ENCODE measurements at places on chromosomes 2 and 18.

DNA sequence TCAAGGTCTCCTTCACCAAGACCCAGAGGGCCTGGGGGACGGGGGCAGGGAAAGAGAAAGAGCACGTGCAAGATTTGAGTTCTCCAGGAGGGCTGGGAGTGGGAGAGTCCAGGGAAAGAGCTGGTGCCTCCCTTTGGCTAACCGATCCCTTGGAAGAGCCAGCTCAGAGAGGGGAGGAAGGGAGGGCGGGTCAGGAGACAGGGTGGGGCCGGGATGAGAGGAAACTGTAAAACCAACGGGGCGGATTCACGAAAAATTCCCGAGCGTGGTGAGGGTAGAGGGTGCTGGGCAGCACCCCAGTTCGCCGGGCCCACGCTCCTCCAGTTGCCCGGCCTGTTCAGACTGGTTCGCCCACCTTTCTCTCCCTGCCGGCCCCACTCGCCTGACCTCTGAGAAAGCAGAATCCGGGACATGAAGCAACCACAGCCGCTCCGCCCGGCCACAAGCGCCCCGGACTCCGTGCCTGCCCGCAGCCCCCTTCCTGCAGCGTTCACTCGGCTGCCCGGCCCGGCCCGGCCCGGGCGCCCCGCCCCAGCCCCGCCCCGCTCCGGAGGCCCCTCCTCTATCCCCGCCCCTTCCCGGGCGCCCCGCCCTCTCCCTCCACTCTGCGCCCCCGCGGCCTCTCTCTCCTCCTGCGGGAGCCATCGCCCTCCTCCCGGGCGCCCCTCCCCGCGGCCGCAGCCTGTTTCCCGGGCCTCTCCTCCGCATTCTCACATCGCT, 230.9 kb upstream of the SMAD2 start:
- DNase-seq = peak; percentile 45

GRCh38 chr2:127175041-127175721, 44.9 kb downstream of the CYP27C1 start:
- DNase-seq = no peak

GRCh38 chr2:227164763-227165291, 403 bp downstream of the COL4A3 start:
- DNase-seq = no peak

DNA sequence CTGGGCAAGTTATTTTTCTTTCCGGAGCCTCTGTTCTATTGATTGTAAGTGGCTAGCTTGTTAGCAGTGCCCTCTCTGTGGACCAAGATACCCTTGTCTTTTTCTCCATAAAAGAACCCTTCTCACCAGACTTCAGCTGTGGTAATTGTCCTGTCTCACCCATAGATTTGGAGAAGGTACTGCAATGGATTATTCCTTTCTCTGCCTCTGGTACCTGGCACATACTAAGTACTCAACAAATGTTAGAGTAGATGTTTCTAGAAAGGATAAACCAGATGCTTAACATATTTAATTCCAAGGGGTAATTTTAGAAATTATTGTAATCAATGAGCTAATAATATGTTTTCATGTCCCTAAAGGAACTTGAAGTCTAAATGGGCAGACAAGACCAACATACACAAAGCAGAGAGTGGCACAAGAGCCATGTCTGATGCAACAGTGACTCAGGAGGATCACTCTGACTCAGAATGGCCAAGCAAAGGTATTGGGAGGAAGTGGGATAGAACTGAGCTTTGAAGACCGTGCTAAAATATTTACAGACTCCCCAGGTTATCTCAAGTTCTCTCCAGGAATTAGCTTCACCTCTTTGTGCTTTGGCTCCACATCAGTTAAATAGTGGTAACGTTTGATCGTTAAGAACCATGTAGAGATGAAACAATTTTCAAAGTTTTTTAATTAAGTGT, 129.7 kb upstream of the OSR1 start:
- DNase-seq = no peak

- DNase-seq = no peak
Measured at GRCh38 chr2:156526950-156527636, 90.9 kb downstream of the GPD2 start.

- DNase-seq = no peak
Measured at GRCh38 chr2:233764264-233764663, 4.2 kb downstream of the UGT1A1 start.

DNA sequence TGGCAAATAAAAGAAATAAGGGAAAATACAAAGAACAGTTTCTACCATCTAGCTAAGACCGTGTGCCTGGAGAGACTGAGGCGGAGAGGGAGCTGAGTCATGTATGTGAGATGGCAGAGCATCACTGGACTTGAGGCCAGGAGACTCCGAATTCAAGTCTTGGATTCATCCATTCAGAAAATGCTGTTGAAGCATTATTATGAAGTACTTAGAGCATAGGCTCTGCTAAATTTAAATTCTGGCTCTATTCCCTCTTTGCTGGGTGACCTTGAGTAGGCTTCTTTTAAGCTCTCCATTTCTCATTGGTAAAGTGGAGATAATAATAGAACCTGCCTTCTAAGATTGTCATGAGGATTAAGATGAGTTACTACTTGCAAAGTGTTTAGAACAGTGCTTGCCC, 34.7 kb downstream of the NPHP1 start:
- no peak for DNase-seq

- no peak for DNase-seq
Measured at GRCh38 chr2:8653485-8653884, 28.4 kb upstream of the ID2 start.

DNA sequence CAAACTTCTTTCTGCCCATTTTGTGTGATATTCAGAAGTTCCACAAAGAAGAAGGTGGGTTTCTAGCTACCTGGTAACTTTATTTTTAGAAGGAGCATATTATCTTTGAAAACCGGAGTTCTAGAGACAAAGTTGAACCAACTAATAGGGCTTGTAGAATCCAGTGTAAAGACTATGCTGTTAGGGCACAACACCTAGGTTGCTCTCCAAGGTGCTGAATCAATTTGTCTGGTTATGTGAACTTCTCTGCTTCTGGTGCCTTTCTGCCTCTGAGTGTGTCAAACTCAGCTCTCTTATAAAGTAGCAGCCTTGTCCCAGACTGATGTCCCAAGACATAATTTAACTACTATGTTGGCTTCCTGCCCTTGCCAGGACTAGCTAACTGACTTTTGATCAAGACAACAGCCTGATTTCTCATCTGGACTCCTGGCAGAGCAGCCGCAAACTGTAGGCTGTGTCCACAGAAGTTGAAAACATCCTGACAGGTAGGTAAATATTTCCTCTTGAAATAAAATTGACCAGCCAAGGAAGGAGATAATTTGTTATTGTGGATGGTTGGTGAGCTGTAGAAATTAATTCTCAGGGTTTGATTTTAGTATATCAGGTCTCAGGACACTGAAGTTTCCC, 119.4 kb downstream of the CYRIA start:
- no peak for DNase-seq

DNA sequence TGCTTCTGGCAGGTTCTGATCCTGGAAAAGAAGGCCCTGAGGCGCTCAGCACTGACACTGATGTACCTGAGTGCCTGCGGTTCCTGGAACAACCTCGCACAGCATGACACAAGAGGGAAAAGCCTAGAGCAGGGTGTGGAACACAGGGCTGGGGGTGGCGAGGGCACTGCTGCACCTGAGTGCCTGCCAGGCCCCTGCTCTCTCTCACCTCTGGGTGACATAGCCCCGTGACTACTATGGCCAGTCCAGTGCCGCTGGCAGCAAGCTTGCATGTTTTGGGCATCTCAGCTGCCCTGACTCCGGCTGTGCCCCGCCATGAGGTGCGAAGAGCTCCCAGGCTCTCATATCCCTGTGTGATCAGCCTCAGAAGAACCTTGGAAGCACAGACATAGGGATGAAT, 825.2 kb upstream of the SALL3 start:
- DNase-seq = no peak

- no peak for DNase-seq
Measured at GRCh38 chr2:129484999-129485897, 494.2 kb upstream of the RAB6C start.

DNA sequence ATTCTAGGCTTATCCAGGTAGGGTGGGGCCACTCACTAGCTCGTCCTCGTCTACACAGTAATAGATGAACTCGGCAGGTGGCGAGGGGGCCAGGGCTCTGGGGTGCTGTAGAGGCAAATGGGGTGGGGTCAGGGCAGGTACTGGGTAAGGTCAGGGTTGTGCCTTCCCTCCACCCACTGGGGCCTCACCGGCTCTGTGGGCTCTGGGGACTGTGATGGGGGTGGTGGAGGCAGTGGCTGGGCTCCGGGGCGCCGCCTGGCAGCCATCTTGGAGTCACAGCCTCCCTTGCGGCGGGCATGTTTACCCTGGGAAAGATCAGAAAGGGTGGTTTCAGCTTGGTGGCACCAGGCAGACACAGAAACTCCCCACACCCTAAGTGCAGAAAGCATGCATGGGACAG, 6.4 kb downstream of the MBD1 start:
- DNase-seq = no peak

GRCh38 chr2:64840426-64840881, 148.7 kb upstream of the SLC1A4 start:
- no peak for DNase-seq

DNA sequence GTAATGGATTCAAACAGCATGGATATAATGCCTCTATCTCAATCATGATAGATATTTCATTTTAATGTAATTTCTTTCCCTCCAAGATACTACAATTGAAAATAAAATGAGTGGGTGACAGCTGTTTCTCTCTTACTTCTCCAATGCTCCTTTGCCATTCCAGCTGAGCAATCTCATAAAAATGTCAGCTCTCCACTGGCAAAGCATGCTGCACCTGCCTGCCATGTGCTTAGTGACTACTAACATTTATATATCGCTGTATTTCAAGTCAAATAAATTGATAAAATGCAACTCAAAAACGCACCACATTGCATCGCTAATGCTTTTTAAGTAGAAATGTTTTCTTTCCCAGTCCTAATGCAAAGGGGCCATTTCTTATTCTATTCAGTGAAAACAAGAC, 1093.9 kb downstream of the CBLN2 start:
- no peak for DNase-seq

DNA sequence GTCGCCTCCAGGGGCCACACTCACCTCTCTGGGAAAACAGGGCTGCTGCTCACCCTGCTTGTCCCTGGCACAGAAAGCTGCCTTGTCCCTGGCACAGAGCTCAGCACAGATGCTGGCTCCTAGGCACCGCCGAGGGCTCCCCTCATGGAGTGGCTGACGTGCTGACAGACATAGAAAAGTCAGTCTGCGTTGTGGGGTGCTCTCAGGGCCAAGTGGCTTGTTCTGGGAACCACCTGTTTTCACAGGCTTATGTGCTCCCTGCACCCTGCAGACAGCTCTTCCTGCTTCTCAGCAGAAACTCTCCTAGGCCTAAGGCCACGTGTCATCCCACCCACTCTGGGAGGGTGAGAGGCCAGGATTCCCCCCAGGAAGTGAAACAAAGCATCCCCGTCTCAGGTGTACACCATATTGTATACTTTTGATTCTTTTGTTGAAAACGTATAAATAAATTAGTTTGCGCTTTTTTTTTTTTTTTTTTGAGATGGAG, 84.7 kb upstream of the TMEM200C start:
- no peak for DNase-seq

- DNase-seq = no peak
Measured at GRCh38 chr2:227849906-227850305, 21.5 kb upstream of the DAW1 start.

GRCh38 chr2:52404866-52405265, 1362.7 kb upstream of the CHAC2 start:
- DNase-seq = no peak

DNA sequence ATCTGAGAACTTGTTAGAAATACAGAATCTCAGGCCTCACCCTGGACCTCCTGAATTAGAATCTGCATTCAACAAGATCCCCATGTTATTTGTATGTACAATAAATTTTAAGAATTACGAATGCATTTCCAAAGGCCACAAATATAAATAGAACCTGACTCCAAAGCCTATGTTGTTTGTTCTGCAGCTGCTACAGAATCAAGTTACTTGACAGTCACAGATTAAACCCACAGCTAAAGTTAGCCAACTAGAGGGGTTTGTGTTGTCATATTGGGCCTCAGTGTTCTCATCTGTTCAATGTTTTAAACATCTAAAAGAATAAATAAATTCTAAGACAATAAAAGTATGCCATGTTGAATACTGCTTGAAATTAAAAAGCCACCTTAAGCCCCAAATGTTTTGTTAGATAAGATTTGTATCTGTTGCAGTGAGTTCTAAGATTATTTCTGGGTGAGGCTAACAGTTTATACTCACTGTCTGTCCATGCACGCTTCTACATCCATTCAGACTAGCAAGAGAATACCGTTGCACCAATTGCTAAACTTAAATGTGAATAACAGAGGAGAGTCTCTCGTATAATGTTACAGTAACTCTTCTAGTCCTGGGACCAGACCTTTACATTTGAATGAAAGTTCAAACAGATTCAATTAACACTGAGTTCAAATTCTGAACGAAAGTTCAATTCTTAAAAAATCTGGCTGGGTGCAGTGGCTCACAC, 200.4 kb downstream of the MEMO1 start:
- DNase-seq = no peak

DNA sequence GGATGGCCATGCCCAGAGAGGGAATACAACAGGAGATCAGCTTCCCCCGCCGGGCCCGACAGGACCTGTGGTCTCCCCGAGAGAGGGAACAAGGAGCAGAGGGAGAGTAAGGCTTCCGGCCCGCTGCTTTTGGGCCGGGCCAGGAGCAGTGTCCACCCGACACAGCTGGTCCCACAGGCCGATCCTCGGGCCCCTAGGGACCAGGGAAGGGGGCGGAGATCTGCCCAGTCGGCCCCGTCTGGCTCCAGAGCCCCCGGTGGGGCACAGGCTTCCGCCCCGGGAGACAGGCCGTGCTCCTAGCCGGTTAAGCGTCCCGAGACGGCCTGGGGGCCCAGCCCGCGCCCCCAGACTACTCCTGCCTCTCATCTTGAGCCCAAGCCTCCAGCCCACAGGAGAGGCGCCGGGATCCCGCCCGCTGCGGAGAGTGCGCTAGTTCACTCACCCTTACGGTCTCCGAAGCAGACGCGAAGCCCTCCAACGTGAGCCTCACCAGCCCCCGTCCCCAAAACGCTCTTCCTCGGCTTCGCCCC, at the start of gene MCFD2:
Gene MCFD2, minus strand, starts transcription at position 526 of the 530 bp plus-strand sequence. CDS start 6,635 bp downstream, outside the sequence.
- no peak for DNase-seq

DNA sequence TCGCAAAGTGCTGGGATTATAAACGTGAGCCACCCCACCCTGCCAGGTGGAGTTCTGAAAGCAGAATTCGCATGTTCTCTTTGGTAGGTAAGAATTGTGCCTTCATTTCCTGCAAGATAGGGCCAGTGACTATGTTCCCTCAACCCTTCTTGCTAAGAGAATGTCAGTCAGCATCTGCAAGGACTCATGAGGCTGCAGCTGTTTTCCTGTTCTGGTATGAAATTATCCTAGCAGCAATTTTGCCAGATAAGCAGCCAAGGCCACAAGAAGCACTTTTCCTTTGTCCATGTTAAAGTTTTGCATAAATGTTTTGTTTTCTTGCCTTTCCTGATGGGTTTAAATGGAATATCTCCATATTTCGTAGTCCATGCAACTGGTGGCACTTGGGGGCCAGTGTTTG, 6.8 kb upstream of the ARHGAP28 start:
- DNase-seq = no peak

- DNase-seq = no peak
Measured at GRCh38 chr2:175034716-175035115, 29.5 kb upstream of the CHN1 start.

Measured in activated CD4-positive, alpha-beta T cell treated with anti-CD3 and anti-CD28 coated beads for 1 hour (primary cell).